Fibroblast of lung (primary cell): ENCODE measurements at places on chromosomes 6 and 20.

DNA sequence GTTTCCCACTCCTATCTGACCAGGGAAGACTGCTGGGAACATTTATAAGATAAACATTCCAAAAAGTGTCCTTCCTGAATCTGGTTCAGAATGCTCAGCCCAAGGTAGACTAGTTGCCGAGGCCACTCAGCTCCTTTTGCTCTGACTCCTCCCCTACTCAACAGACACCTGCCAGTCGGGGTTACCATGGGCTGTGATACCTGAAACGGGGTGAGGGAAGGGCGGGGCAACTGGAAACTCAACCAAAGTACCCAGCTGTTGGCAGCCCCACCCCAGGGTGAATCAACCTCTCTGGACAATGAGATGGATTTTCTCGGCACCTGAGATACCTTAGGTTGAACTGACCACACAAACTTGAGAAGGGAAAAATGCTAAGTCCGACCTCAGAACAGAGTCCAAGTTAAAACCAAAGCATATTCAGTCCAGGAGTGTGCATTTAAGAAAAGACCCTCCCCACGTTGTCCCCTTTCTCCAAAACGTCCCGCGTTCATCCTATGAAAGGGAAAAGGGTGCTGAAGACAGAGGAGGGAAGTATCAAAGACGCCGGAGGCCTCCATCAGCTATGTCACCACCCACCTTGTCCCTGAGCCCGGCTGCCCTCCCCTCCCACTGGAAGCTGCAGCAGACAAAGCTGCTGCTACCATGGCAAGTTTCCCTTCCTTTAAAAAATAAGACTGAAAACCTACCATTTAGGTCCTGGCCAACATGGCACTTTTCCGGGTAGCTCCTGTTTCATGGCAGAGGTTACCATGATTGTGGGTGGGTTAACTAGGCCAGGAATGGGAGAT is 100.1 kb downstream of the SLC23A2 start:
- DNase-seq: no peak

GRCh38 chr20:64065974-64066343 is 3.0 kb downstream of the TCEA2 start:
- DNase-seq: peak; percentile 80

GRCh38 chr6:143774347-143774746 is 68.8 kb upstream of the LTV1 start:
- DNase-seq: peak; percentile 34

DNA sequence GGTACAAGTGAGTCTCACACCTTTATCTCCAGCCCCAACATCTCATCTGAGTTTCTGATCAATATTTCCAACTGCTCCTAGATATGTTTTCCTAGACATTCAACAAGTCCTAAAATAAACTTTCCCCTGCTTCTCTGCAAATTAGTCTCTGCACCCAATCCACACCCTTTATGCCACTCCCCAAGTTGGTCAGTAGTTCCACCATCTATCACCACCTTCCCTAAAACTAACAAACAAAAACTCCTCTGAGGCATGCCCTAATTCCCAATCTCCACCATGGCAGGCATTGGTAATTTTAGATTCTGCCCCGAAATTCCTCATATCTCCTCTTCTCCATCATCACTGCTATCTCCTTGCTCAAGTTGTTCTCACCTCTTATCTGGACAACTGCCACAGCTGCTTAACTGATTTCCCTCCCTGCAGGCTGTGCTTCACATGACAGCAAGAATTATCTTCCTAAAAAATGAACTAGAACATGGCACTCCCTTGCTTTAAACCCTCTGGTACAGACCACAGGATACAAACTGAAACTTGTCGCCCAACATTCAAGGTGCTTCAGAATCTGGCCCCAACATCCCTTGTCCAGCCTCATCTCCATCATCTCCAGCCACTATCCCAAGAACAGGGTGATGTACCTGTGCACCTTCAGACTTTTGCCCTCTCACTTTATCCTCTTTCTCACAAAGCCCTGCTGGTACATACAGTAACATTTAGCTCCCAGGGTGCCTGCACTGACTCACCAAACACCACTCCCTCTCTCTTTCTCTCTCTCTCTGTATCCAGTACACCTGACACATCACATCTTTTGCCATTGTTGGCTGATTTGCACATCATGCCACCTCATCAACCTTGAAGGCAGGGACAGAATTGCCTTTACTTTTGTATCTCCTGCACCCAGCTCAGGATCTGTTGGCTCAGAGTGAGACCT is 55.5 kb downstream of the ZHX3 start:
- no peak for DNase-seq

DNA sequence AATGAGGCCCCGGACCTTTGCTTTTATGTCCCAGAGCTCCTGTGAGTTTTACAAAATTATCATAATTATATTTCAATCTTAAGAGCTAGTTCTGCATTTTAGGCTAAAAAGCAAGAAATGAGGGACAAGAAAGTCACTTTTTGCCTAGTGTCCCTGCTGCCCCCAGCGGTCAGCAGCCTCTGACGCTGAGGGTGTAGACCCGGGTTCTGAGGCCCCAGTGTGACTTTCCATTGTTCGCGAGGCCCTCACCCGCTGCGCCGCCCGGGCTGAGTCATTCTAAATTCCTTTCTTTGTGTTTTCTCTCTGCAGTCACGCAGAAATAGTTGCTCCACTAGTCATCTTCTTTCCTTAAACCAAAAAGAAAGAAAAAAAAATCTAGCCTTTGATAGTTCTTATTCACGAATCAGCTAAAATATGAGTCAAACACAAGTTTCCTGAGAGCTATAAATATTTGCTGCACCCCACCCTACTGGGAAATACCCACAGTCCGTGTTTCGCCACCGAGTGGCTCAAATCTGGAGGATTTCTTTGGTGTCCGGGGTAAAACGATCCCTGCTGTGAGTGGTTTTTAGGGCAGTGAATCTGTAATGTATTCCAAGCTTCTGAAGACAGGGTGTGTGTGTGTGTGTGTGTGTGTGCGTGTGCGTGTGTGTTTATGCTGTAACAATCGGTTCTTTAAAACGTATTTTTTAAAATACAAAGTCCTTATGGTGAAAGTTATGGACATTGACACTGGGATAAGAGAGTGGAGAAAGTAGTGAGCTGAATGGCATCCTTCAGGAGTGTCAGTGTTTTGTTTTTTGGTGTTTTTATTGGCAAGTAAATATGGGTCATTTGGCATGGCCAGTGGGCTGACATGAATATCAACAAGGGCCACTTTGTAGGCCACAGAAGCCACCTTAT is 59.7 kb upstream of the EEF1A1 start:
- peak; percentile 99 for DNase-seq

- DNase-seq: no peak
Measured at GRCh38 chr20:32130352-32130751, 20.8 kb downstream of the TM9SF4 start.

DNA sequence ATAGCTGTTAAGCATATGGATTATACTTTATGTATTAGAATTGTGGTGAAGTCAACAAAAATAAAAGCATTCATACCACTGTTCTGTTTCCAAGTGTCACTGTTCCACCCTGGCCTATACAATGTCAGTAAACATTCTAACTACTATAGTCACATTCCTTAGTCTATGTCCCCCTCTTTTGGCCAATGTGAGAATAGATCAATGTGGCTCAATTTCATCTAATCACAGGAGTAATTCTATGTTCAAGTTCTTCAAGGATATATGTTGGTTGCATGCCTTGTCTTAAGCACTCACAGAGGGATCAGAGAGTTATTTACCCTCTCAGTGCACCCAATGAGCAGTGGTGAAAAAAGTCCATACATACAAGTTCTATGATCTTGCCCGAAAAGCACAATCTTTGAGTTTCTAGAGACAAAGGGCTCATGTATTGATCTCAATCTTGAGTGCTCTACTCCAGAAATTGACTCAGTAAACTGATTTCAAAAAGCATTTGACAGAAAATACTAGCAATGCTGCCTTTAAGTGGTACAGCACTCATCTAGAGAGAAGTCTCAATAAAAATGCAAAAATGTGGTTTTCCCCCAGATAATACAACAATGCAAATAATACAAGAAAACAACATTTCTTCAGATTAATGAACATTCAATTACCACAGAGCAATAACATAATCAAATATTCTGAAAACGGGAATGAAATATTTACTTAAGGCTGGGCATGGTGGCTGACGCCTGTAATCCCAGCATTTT is 16.5 kb downstream of the SMLR1 start:
- DNase-seq: peak; percentile 58

DNA sequence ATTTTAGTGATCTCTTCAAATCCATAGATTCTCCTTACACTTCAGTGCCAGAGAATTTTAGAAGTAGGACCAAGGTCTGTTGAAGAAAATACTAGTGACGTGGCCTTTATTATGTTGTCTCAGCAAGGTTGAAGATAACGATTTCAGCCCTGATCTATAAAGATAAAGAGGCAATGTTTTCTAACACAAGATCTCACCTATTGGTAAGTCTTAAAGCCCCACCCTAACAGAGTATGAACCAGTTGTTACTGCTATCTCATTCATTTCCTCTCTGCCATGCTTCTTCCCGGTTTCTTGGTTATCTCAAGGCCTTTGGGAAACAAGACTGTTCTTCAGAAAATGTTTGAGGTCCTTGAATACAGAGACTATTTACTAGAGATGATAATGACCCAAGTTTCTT is 53.1 kb downstream of the KIAA0408 start:
- no peak for DNase-seq

DNA sequence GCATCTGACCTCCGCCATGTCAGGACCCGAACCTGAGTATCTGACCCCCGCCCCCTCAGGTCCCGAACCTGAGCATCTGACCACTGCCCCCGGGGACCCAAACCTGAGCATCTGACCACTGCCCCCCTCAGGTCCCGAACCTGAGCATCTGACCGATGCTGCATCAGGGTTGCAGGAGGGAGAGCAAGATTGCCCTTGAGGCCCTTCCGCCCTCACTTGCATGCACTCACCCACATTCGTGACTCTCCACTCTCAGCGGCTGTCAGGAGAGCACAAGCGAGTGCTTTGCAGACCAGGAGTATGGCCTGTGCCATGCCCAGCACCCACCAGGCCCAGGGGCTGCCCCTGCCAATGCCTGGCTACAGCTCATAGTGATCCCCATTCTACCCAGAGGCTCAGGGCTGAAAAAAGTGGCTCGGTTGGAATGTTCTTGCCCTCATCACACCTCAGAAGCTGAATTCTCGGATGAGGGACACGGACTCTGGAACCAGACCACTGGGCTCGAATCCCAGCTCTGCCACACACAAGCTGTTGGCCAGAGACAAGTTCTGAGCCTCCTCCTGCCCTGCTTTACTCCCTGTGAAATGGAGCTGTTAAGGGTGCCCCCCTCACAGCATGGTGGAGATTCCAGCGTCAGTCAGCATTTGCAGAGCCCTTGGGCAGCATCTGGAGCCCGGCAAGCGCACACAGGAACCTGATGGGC is 82.1 kb downstream of the DLL1 start:
- DNase-seq: no peak

GRCh38 chr20:12306107-12306506 is 388.4 kb downstream of the BTBD3 start:
- DNase-seq: no peak

DNA sequence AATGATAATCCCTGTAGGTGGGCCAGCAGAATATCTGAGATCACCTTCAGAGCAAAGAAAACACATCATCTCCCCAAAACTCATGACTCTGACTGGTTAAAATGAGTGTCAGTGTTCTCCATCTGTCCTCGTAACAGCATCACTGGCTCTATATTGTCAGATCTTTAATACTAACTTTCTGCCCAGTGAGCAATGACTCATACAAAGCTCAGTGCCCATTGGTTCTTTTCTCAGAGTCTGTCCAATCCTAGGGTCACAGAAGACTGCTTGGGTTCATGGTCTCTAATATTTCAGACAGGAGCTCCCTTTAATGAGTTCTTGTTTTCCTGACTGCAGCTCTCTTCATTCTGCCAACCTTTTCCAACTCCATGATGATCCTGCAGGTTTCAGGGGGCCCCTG is 36.4 kb downstream of the HLA-DPB1 start:
- DNase-seq: peak; percentile 48

DNA sequence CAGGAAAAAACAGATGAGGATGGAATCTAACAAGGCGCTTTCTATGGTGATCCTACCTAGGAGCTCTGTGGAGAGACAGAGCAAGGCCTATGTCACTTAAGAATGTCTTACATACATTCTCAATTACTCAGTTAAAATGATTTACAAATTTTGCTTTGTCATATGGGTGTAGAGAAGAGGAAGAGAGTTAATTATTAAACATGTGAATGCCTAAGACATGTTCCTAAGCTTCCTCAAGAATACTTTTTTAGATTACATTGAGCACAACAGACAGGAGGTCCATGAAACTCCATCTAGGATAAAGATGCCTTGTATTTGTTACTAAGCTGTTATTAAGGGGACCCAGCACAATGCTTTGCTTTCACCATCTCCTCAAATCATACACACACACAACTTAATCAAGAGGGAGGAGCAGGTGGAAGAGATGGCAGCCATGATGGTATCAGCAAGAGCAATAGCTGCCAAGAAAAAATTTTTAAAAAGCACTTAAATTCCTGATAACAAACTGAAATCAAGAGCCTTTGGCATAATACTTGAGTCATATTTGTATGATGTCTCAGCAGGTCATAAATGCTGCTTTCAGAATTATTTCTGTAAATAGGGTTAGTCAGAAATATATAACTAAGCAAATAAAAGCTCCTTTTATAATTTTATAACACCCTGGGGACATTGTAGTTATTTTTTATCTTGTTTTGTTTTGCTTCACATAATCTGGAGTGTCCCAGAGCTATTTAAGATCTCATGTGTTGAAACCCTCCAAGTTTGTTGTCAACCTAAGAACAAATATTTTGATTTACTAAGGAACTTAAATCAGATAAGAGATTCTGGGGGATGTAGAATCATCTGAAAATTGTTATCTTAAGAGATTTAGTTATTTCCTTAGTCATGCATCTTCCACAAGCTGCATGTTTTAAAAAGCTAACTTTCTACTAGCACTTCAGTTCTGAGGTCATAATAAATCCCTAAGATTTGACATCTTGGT is 70.0 kb upstream of the CD2AP start:
- no peak for DNase-seq

- DNase-seq: no peak
Measured at GRCh38 chr20:56843817-56844216, 214.7 kb downstream of the TFAP2C start.

- peak; percentile 73 for DNase-seq
Measured at GRCh38 chr6:111258615-111259088, 171.3 kb downstream of the SLC16A10 start.

DNA sequence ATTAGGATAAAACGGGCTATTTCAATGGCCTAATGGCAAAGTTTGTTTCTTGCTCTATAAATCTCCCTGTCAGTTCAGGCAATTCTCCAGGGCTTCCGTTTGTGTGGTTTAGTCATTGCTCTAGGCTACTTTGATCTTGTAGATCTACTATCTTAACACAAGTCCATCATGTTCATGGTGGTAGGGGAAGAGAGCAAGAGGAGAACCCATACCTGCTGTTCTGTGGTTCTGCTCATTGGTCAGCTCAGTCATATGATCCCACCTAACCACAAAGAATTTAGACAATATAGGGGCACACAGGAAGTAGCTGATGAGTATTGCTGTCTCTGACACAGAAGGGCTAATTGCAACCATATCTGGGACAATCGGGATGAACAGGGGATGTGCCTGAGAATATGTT is 4.9 kb upstream of the DEK start:
- peak; percentile 40 for DNase-seq

GRCh38 chr6:124158024-124158423 is 354.4 kb downstream of the NKAIN2 start:
- no peak for DNase-seq
